MM.1S (cell line): ENCODE measurements at places on chromosomes 7 and 10.

DNA sequence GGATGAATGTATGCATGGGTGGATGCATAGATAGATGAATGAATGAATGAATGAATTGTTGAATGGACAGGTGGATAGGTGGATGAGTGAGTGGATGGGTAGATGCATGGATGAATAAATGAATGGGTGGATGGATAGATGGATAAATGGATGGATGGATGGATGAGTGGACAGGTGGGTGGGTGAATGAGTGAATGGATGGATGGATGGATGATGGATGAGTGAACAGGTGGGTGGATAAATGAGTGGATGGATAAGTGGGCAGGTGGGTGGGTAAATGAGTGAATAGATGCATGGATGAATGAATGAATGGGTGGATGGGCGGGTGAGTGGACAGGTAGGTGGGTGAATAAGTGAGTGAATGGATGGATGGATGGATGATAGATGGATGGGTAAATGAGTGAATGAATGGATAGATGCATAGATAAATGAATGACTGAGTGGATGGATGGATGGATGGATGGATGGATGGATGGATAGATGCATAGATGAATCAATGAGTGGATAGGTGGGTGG, 72.6 kb downstream of the MYL10 start:
- DNase-seq = no peak

GRCh38 chr10:128861018-128861901, 605.8 kb upstream of the MGMT start:
- DNase-seq = no peak

DNA sequence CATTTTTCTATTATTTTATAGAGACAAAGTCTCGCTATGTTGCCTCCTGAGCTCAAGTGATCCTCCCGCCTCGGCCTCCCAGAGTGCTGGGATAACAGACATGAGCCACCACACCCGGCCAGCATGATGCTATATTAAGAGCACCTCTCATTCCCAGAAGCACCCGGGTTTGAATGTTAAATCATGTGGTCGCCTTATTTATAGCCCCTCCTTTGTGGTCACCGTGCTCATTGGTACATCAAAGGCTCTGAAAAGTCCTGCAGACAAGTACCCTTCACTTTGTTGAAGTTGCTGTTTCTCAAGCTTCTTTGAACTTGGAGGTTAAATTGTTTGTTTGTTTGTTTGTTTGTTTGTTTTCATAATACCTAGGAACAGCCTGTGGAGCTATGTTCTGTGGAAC, 40.0 kb downstream of the CLIP2 start:
- DNase-seq = no peak

DNA sequence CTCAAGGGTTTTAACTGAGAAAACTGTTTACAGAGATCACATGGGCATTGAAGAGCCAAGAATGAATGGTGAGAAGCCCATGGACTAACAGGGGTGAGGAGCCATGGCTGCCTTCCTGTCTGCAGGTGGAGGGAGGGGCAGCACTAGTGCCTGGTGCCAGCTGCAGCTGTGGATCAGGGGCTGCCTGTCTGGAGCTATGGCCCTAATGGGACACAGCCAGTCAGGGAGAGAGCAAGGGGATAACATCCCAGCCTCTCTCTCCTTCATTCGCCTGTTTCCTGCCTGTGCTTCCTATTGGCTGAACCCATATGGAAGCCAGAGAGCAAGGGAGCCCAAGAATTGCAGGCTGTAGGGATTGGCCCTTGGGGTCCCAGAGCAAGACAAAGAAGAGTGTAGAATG, 125.8 kb upstream of the GAD2 start:
- DNase-seq = no peak
